ENCODE measurements at places on chromosomes 4 and X. TPM values are rescaled to one million over a fixed set of nuclear protein-coding genes. Genes with fewer than 3 reads are reported as not detected.

The MAP9 gene
- 6.5 TPM for total RNA-seq

The CCDC110 gene
- total RNA-seq: not detected

The AR gene
- 3.5 TPM for total RNA-seq

The UGT2B7 gene
- 0.16 TPM for total RNA-seq

The SLIT2 gene
- total RNA-seq: 0.03 TPM

The SHROOM2 gene
- total RNA-seq: 0.24 TPM

The PNCK gene
- total RNA-seq: 0.51 TPM

The FABP2 gene
- not detected for total RNA-seq

The HTRA3 gene
- 14.5 TPM for total RNA-seq

The ERAS gene
- total RNA-seq: not detected

The FOXP3 gene
- total RNA-seq: 0.19 TPM

The SULT1E1 gene
- not detected for total RNA-seq

The IQSEC2 gene
- 38.7 TPM for total RNA-seq

The CSAG1 gene
- total RNA-seq: 0.27 TPM

The SERPINA7 gene
- total RNA-seq: not detected

The DCAF8L2 gene
- not detected for total RNA-seq

The ARAF gene
- 56.1 TPM for total RNA-seq

The HPGD gene
- total RNA-seq: 51.8 TPM

The POU3F4 gene
- not detected for total RNA-seq

The CT45A1 gene
- total RNA-seq: not detected

The ZNF718 gene
- total RNA-seq: 0.58 TPM

The RCHY1 gene
- total RNA-seq: 14.1 TPM

Measured in A549 treated with CpdA at 1 μM for 4 hours (cell line).